ENCODE measurements at places on chromosomes 7 and 10. TPM values are rescaled to one million over a fixed set of nuclear protein-coding genes. Genes with fewer than 3 reads are reported as not detected.

CALML3 gene
- not detected for total RNA-seq

- no peak overlapping the region for H3K27ac ChIP-seq
- no peak overlapping the region for H3K4me3 ChIP-seq
Observed at GRCh38 chr7:50513166-50513871, 51.9 kb downstream of the DDC start.

NRAP gene
- not detected for total RNA-seq

GRCh38 chr7:31284106-31284505, 56.4 kb downstream of the NEUROD6 start:
- no peaks in the 10 kb centered on the region for H3K36me3 ChIP-seq
- H3K4me3 ChIP-seq, result no peak overlapping the region
- H3K4me1 ChIP-seq, result no peaks in the 10 kb centered on the region
- H3K27me3 ChIP-seq, result no peaks in the 10 kb centered on the region

DNA sequence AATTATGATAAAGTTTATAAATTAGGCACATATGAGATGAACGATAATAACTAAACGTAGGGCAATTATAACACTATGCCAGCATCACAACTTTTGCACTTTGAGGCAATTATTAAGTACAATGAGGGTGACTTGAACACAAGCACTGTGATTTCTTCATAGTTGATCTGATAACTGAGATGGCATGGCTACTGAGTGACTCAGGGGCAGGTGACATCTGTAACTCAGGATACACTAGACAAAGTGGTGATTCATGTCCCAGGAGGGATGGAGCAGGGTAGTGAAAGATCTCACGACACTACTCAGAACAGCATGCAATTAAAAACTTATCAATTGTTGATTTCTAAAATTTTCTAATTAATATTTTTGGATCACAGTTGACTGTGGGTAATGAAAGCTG, 98.3 kb upstream of the ARHGAP21 start:
- no peaks in the 10 kb centered on the region for H3K36me3 ChIP-seq
- H3K4me1 ChIP-seq, result peaks cover 45% of the 10 kb centered on the region
- H3K27me3 ChIP-seq, result no peaks in the 10 kb centered on the region
- peak; percentile 21 for DNase-seq
- H3K27ac ChIP-seq, result no peak overlapping the region

ZNF503 gene
- 0.07 TPM for total RNA-seq

Data from activated naive CD4-positive, alpha-beta T cell treated with anti-CD3 and anti-CD28 coated beads for 36 hours (primary cell).